ENCODE measurements at places on chromosomes 4 and X.

GRCh38 chrX:16075087-16075486 is 48.3 kb upstream of the GRPR start:
- DNase-seq = no peak

DNA sequence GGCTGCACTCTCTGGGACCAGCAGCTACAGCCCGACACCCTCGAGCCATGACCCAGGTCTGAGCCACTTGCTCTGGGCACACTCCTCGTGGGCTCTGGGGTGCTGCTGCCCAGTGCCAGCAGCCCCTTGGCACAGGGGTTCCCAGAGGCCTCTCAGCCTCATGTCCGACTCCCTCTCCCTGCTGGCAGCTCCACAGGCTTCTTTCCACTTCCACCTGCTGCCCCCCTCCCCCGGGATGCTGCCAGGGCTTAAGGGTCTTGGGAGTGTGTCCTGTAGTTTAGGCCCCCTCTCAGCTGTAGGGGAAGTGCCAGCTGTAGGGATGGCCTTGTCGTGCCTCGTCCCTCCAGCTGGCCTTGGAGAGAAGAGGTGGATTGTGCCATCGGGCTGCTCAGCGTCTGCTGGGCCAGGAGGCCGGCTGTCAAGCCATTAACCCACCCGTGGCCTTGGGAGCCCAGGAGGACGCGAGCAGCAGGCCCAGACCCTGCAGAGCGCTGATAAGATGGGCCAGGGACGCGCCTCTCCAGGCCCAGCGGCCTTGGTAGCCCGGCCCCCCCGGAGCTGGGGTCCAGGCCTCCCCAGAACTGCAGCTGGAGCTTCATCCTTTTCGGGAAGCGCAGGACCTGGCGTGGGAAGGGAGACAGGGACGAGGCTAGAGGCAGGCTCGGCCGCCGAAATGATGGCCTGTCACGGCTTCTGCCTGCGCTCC is 1.0 kb upstream of the USP27X start:
- no peak for DNase-seq

DNA sequence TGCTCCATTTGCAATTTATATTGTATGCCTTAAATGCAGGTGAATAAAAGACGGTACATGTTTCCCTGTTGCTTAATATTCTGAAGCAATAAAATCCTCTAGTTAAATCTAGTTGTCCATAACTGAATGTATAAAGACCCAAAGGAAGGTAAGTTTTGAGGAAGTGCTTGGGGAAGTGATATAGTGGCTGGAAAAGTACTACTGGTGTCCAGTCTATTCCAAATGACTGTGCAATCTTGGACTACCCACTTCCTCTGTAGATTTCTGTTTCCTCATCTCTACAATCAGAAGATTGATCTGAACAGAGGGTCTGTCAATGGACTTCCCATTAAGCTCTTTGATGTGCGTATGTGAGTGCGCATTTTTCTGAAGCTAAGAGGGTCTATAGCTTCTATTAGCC is 17.0 kb downstream of the SNCA start:
- no peak for DNase-seq

- no peak for DNase-seq
Measured at GRCh38 chrX:45385757-45386156, 185.1 kb upstream of the DIPK2B start.

GRCh38 chr4:103168993-103169392 is 29.1 kb downstream of the CENPE start:
- DNase-seq = no peak

- no peak for DNase-seq
Measured at GRCh38 chr4:113845138-113845537, 83.6 kb upstream of the CAMK2D start.

- no peak for DNase-seq
Measured at GRCh38 chrX:149469406-149469805, 35.7 kb downstream of the IDS start.

GRCh38 chr4:52251864-52252263 is 200.8 kb downstream of the SPATA18 start:
- DNase-seq = no peak

- peak; percentile 51 for DNase-seq
Measured at GRCh38 chrX:110322603-110323002, 4.7 kb upstream of the AMMECR1 start.
